ENCODE measurements at places on chromosomes 3 and 15. TPM values are rescaled to one million over a fixed set of nuclear protein-coding genes. Genes with fewer than 3 reads are reported as not detected.

Gene GASK1A
- total RNA-seq, result 16.1 TPM

Gene LMAN1L
- 0.31 TPM for total RNA-seq

Gene VEPH1
- total RNA-seq, result 237 TPM

Gene NCBP2
- 37.4 TPM for total RNA-seq

Gene FOXB1
- total RNA-seq, result not detected

Gene ITIH1
- total RNA-seq, result 0.34 TPM

Gene PLS1
- 24.0 TPM for total RNA-seq

Gene MRPS11
- total RNA-seq, result 38.6 TPM

Measured in lung (tissue), 17 donors.